ENCODE measurements at places on chromosomes 1 and 21.

DNA sequence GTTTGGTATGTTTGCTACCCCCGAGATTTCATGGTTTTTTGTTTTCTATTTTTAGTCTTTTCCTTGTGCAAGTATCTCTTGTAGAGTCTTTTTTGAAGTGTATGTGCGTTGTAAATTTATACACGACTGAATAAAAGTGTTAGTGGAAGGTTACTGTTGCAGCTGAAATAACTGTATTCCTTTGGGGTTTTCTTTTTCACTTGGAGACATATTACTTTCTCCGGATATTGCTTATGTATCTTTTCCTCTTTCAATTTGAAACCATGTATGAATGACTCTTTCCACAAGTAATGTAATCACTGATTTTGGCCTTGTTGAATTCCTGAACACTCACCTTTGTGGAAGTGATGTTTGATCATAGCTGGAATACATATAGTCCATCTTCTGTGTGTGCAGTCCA, 956 bp downstream of the URB2 start:
- H3K4me1 ChIP-seq = peaks cover 12% of the 10 kb centered on the region
- peak overlapping the region; percentile 80 for H3K4me3 ChIP-seq
- H3K36me3 ChIP-seq = no peaks in the 10 kb centered on the region

DNA sequence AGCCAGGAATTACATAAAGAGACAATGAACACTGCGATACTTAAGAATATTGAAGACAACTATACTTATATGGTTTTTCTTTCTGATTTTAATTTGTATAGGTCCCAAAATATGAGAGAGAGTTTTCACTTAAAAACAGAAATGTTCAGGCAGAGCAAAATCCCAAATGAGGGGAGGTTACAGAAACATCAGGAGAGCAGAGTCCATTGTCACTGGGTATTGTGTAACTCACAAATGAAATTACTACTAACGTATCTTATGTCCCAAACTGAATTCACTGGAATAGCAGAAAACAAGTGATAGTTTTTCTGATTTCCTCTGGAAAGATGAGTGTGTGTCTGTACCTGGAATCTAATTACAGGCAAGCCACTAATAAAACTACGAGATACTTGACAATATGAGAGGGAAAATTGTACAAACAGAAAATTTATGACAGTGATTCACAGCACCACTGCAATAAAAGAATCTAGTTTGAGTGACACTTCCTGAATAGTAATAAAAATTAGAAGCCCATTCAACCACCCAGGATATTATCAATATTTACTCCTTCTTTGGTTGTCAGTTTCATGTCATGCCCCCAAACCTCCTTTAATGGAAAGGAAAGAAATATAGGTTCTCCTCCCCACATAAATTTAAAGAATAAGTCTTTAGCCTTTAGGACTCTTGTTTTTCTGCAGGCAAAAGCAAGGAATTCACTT, 522.6 kb downstream of the ADGRL2 start:
- H3K4me3 ChIP-seq = no peak overlapping the region
- H3K27ac ChIP-seq = no peak overlapping the region
- DNase-seq = no peak
- no peaks in the 10 kb centered on the region for H3K4me1 ChIP-seq
- no peaks in the 10 kb centered on the region for H3K27me3 ChIP-seq

DNA sequence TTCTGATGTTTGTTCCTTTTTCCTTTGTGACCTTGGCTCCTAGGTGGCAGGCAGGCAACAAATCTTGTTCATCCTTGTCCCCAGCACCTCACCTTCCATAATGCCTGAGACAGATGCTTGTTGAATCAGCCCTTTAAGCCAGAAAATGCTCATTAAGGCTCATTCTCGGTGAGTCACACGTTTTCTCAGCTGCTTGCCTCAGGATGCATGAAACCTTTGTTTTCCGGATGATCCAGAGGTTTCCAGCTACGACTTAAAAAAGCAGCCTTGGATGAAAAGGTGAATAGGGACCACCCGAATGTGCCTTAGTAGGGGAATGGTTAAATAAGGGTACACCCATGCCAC, 4.6 kb upstream of the ATP13A2 start:
- peaks cover 28% of the 10 kb centered on the region for H3K36me3 ChIP-seq
- no peak overlapping the region for H3K4me3 ChIP-seq
- no peak overlapping the region for H3K27ac ChIP-seq
- no peak for DNase-seq

- H3K27me3 ChIP-seq = no peaks in the 10 kb centered on the region
- no peak overlapping the region for H3K27ac ChIP-seq
- no peaks in the 10 kb centered on the region for H3K4me1 ChIP-seq
- no peak overlapping the region for H3K4me3 ChIP-seq
- DNase-seq = no peak
- H3K36me3 ChIP-seq = peaks cover 12% of the 10 kb centered on the region
These were observed 30.7 kb downstream of the KYAT3 start for GRCh38 chr1:88961647-88962275.

- no peaks in the 10 kb centered on the region for H3K36me3 ChIP-seq
- H3K4me1 ChIP-seq = no peaks in the 10 kb centered on the region
- DNase-seq = no peak
- H3K27ac ChIP-seq = no peak overlapping the region
- no peak overlapping the region for H3K4me3 ChIP-seq
These were observed 16.8 kb downstream of the S100A7A start for GRCh38 chr1:153432874-153433681.
